ENCODE measurements at places on chromosomes 12 and 14.

DNA sequence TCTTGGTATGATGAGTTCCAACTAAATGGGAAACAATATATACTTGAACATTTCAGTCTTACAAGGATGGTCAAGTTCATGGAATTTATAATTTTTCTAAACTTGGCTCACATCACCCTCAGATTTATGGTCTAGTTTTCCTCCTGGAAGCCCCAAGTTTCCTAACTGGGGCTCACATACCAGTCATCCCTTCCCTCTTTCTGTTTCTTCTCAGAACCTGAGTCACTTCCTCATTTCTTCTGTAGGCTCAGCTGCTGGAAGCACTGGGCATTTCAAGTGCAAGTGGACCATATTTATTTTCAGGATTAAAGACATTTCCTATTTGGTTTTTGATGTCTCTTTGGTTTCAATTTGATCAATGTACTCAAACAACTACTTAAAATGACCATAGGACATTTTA lies 55.4 kb downstream of the GRIP1 start:
- no peak for DNase-seq

DNA sequence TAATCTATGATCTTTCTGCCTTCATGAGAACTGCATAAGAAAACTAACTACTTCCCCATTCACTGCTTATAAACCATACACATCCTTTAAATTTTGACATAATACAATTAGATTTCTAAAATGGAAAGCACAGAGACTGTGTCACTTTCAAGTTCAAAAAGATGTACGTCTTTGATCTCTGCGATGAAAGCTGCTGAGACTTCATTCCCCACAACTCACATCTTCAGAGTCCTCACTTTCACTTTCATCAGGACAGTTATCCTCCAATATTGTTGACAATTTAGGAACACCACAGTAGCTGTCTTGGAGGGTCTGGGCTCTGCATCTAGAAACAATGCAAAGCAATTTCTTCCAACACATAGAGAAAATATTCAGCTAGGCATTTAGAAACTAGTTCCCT lies 47.9 kb upstream of the KCNC2 start:
- no peak for DNase-seq

DNA sequence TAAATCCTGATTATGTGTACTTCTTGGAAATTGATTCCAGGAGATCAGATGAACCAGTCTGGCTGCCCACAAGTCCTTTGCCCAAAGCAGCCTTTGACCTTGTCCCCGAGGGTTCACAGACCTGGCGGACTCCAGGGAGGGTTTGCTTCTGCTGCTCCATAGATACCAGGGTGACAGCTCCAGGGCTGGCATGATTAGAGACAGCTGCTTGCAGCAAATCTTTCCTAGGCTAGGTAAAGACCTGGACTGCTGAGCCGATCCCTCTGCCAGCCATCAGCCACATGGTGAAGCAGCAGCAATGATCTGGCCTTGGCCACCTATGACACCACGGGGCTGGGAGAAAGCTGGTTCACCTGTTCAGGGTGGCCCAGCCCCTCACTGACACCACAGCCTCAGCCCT lies 10.1 kb upstream of the TBX5 start:
- no peak for DNase-seq

DNA sequence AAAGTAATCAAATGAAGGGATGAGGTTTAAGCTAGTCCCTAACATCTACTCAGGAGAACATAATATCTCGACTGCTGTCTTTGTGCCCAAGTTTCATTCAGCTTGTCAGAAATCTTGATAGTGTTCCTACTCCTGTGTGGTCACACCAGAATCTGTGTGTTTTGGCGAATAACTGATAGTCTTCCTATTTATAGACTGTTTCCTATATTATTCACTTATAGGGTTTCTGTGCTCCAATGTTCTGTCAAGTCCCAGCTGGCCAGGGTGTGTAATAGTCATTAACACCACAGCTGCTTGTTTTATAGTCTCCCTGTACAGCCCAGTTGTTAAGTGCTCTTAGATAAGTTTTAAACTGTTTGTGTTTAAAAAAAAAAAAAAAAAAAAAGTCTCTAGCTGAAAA lies 45.9 kb downstream of the GPR135 start:
- DNase-seq, result no peak

DNA sequence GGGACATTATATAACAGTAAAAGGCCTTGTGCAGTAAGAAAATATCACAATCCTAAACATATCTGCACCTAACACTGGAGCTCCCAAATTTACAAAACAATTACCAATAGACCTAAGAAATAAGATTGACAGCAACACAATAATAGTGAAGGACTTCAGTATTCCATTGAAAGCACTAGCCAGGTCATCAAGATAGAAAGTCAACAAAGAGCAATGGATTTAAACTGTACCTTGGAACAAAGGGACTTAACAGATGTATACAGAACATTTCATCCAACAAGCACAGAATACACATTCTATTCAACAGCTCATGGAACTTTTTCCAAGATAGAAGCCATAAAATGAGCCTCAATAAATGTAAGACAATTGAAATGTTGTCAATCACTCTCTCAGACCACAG lies 209.5 kb upstream of the ARHGAP5 start:
- no peak for DNase-seq

DNA sequence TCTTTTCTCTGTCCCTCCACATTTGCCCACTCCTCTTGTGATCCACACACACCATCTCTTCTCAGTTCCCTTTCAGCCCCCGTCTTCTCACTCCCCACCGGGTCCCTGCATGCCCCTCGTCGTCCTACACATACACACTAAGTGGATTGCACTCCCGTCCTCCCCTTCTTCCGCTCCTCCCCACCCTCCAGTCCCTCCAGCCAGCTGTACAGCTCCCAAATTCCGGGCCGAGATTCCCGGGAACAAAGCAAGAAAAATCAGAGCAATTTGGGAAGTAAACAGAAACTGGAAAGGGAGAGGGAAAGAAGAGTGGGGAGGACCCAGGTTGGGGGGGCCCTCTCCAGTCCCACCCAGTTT lies 282 bp upstream of the IGFBP6 start:
- DNase-seq, result no peak

DNA sequence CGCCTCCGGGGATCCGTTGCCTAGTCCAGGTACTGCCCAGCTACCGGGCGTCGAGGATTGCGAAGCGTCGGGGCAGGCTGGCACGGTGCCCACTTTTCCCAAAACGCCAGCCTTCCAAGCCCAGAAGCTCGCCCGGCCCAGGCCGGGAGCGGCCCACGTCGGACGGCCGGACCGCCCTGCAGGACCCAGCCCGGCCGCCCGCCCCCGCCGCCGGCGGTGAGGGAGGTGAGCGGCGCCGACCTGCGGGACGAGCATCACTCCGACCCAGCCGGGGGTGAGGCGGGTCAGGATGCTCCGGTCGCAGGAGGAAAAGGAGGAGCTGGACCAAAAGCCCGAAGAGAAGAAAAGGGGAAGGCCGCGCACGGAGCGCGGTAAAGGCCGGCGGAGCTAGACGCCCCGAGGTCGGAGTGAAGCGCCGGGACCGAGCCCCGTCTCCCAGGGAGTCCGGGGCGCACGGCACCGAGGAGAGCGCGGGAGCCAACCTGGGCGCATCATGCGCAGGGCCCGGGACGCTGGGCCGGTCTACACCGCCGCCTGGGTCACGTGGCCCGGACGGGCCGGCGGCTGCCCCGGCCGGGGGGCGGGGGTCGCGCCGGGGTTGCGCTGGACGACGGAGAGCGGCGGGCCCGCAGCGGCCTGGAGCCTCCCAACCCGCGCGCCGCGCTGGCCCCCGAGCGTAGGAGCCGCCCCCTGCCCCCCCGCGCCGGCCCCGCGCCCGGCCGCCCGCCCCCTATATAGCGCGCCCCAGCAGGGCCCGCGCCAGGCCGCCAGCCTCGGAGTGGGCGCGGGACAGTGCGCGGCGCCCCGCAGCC lies at the start of gene AQP5:
Gene AQP5, plus strand, starts transcription at position 762 of the 812 bp plus-strand sequence. CDS start 146 bp downstream, outside the sequence.
- no peak for DNase-seq

DNA sequence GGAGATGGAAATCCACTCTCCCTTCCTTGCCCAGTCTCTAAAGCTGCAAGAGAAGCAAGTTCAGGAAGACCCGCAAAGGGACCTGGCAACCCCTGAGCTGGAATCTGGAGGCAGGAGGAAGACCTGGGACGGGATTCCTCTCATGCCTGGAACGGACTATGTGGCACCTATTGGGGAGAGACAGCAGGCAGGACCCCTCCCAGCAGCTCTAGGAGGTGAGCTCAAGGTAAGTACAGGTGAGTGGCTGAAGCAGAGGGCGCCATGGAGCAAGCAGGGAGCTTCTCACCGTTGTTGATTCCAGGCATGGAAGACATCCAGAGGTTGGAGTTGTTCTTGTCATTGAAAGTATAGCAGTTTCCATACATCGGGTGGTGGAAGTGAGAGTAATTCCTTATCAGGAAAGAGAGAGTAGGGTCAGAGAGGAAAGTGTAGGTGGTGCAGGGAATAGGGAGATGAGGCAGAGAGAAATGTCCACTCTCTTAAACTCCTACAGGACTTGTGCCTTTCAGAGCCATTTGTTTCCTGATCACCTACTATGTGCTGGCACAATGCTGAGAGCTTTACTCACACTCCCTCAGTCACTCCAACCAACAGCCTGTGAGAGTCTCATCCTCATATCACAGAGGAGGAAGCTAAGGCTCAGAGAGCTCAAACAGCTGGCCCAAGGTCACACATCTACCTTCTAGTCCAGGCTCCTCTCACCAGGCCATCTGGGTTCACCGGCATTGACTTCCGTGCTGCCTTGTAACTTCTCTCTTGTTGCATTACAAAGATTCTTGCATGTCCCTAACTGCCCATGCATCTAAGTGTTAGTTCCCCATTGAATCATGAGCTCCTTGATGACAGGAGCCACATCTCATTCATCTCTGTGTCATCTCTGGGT lies 13.9 kb upstream of the TNFRSF1A start:
- no peak for DNase-seq

DNA sequence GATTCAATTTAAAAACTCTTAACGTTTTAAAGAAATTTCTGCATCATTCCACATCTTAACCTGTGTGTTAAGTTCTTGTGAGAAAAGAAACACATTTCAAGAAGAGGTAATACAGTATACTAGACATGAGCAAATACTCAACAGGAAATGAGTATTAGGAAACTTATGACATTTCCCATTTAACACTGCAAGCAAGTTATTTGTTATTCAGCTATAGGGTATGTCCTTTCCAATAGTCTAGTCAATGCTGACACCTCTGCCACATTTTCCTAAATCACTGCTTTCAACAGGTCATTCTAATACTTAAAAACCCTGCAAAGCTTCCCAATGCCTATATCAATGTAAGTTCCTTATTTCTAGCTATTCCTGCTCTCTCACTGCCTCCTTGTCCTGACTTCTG lies 93.1 kb downstream of the DDHD1 start:
- DNase-seq, result no peak

DNA sequence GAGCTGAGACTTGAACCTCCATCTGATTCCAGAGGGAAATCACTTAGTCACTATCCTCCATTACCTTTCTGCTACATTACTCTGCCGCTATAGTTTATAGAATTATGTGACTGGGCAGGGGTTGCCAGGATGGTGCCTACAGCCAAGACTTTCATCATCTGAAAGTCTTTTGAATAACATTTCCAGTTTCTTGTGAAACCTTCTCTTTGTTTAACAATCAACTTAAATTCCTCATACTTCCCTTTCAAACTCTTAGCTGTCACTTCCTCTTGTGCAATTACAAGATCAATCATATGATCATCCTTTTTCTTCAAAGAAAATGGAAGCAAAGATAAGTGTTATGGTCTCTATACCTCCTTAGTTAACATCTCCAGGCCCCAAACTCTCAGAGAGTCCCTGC lies 25.4 kb upstream of the PELI2 start:
- no peak for DNase-seq

DNA sequence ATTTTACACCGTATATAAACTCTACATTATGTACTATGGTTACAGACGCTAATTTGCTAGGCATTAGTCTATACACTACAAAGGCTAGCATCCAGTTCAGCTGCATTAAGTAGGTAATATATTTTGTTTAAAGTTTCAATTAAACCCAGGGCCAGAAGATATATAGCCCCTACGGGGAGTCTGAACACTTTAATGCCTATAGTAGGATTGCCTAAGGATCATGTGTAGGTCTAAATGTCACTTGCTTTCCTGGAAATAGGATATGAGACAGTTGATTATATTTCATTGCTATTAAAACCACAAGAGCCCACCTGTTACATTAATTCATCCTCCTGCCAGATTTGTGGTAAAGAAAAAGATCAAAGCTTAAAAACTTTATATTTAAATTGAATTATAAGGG lies 286.9 kb downstream of the TMTC2 start:
- DNase-seq, result no peak

GRCh38 chr14:63542231-63542999 lies 762 bp downstream of the PPP2R5E start:
- DNase-seq, result no peak

- no peak for DNase-seq
Observed at GRCh38 chr12:27548301-27549199, 24.5 kb downstream of the PPFIBP1 start.

DNA sequence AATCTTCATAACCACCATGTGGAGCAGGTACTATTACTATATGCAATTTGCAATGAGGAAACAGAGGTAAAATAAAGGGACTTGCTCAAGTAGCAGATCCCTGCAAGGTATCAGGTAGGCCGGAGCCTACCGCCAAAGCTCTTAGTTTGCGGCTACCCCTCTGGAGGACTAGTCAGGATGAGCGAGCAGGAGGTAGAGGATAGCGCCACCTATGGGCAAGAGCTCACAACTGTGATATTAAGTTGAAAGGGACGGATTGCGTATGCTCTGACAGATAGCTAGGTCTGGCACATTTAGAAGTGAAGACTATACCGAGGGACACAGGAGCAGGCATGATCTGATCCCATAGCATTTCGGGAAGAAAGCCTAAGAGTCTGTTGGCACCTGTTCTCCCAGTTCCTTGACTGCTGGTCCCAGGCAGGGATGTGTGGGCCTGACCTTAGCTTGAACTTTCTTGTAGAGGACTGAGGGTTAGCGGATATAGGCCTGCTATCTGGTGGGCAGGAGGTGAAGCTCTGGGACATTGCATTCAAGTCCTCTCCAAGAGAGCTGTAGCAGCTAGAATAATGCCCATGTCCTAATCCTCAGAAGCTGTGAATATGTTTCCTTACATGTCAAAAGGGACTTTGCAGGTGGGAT lies 48.0 kb downstream of the SLC17A8 start:
- DNase-seq, result no peak

DNA sequence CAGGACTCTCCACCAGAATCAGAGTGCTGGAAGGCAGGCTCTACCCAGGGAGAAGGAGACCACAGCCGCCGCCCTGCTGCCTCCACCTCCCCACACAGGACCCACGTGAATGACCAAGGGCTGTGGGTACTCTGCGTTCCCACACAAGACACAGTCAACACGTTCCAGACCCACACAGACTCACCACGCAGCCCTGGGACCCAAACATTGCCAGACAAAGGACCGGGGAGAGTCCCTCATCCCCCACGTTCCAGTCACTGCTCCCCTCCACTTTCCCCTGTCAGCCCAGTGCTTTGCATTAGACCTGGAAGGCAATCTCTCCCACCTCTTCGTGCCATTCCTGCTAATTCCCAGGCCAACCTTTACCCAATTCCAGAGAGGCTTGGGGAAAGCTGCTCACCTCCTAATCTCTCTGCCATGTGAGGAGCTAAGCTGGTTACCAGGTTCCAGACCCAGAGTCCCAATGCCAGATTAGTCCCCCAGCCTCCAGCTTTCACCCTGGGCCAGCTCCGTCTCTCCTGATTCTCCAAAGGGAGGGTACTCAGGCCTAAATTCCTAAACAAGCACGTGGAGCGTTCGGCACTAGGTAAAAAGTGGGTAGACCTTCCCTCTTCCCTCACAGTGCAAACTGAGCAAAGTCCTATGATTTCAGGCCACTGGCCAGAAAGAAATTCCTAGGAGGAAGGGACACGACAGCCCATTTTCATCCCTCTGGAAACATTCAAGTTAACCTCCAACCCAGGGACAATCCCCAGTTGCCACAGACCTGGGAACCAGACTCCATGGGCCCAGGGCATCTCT lies 4.9 kb downstream of the SLC6A13 start:
- DNase-seq, result no peak

GRCh38 chr12:46535907-46536306 lies 163.3 kb upstream of the SLC38A2 start:
- DNase-seq, result no peak

Measured in AG04450 (cell line).